ENCODE measurements at places on chromosomes 6 and 20. TPM values are rescaled to one million over a fixed set of nuclear protein-coding genes. Genes with fewer than 3 reads are reported as not detected.

DNA sequence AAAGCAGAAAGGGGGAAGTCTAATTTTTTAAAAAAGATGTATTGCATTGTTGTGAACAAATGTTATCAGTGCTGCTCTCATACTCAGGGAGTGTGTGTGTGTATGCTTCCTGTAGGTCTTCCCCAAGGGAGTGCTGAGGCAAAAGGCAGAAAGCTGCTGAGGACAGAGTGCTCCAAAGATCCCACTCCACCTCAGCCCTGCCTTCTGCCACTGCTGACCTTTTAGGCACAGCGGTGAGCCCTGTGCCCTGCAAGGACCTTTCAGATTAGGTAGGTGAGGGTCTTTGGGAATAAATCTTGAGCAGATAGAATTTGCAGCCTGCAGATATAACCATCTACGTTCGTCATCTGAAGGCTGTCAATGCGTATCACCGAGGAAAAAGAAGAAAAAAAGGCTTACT is 756.4 kb upstream of the MMS22L start:
- DNase-seq, result no peak

GRCh38 chr6:124430740-124431318 is 531.4 kb upstream of the RNF217 start:
- DNase-seq, result no peak

- DNase-seq, result no peak
Observed at GRCh38 chr6:154106251-154106650, 67.2 kb downstream of the OPRM1 start.

DNA sequence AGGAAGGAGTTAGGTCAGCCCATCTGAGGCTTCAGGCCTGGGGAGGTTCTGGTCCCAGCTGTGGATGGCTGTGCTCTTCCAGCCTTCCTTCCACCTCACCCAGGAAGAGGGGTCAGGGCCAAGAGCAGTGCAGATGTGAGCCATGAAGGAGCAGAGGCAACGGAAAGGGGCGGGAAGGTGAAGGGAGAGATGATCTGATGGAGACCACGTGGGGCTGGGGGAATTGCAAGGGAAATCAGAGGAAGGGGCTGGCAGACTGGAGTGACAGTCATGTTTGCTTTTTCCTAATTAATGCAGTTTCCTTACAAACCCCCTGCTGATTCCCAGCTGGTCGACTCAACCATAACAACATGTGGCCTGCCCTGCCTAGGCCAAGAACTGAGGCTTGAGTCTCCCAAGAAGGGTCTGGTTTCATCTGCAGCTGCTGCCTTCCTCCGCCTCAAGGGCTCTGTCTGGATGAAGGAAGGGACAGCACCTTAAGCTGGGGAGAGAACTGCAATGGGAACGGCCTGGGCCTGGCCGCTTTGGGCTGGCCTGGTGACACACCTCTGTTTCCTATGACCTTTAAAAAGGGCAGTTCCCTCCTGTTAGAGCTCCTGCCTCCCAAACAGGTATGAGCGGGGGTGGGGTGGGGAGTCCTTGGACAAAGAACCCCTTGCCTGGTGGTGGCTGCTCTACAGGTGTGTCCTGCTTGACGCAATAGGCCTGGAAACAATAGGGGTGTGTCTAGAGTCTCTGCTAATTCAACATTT is 7.8 kb upstream of the MRPS18A start:
- DNase-seq, result no peak

MYL9 gene
- 1,624 TPM for polyA plus RNA-seq

DNA sequence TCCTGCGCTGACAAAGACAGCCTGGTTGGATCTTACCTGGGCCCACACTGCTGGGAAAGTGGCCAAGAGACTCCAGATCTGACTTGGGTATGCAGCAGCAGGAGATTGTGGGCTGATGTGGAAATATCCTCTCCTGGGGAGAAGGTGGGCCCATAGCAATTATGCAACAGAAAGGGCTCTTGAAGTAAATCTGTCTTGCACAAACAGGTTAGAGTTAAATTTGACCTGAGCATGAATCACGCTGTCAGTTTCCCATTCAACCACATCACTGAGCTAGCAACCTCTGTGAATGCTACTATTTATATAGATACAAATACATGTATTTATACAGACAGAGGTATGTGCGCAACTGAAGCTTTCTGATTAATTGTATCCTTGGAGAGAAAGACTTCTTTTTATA is 28.3 kb upstream of the PDYN start:
- DNase-seq, result no peak
